ENCODE measurements at places on chromosomes 2 and 18.

DNA sequence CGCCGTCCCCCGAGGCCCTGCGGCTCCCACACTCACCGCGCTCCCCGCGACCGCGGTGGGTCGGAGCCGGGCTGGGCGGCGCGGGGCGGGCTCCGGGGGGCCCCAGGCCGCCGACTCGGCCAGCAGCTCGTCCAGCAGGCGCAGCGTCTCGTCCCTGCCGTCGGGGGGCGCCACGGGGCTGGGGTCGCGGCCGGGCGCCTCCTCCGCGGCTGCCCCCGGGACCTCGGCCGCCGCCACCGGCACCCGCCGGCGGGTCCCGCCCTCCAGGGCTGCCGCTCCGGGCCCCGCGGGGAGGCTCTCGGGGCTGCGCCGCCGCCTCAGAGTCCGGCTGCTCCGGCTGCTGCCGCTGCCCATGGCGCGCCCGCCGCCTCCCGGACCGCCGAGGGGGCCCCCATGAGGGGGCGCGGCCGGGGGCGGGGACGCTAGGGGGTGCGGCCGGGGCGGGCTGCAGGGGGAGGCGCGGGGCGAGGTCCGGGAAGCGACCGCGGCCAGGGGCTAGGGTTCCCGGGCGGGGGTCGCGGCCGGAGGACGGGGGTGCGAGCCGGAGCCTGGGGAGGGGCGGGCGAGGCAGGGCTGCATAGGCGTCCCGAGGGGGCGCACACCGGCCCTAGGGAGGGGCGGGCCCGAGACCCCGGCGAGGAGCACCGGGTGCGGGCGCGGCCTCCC lies at the start of gene CYS1:
CYS1 (minus strand) TSS at position 542 of the 666 bp plus-strand sequence; CDS start at position 354, 188 bp downstream.
- DNase-seq, result peak; percentile 13

- no peak for DNase-seq
These were observed 39.8 kb downstream of the MYO7B start for GRCh38 chr2:127575185-127575765.

DNA sequence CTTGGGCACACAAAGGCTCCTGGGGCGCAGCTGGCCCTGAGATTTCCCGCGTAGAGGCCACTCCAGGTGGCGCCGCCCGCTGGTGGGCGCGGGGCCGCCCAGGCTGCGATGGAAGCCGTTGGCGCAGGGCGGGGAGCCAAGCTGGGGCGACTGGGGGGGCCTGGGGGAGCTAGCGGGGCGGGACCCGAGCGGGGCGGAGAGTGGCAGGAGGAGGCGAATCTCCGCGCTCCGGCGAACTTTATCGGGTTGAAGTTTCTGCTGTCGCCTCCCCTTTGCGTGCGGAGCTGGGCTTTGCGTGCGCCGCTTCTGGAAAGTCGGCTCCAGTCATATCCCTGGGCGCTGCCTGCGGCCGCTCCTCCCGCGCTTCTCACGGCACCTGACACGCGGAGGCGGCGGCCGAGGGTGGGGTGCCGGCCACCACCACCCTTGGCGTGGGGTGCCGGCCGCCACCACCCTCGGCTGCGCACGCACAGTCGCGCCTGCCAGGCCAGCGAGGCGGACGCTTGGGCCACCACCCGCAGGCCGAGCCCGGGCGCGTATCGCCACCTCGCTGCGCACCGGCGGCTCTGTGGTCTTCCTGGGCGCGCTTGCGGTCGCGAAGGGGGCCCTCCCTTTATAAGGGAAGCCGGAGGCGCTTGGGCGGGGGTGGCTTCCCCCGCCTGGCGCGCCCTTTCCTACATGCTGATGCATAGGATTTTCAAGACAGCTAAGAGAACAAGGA lies 919 bp upstream of the CYP1B1 start:
- DNase-seq, result peak; percentile 92

DNA sequence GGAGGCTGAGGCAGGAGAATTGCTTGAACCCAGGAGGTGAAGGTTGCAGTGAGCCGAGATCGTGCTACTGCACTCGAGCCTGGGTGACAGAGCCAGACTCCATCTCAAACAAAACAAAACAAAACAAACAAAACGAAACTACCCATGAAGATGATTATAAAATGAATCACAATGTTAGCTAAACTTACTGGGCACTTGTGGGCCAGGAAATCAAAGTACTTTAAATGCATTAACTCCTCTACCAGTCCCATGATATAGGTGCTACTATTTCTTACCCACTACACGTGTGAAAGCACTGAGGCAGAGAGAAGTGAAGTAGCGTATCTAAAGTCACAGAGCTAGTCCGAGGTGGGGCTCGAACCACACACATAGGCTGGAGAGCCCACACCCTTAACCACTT lies 53.6 kb downstream of the POLE4 start:
- DNase-seq, result no peak

DNA sequence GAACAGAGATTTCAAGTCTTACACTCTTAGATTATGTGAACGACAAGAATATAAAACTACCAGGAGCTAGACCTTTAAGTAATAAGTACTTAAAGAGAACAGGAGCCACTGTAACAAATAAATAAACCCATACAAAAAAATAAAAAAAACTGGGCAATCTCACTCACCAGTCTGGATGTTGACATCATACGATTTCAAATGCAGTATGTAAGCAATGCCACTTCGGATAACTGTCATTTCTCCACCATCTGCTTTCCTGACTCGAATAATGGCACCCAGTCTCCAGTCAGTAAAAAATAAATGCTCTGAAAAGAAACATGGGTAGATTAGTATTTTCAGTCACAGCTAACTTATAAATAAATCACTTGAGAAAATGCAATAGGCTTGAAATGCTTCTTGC lies 115.1 kb downstream of the LRP2 start:
- DNase-seq, result no peak

DNA sequence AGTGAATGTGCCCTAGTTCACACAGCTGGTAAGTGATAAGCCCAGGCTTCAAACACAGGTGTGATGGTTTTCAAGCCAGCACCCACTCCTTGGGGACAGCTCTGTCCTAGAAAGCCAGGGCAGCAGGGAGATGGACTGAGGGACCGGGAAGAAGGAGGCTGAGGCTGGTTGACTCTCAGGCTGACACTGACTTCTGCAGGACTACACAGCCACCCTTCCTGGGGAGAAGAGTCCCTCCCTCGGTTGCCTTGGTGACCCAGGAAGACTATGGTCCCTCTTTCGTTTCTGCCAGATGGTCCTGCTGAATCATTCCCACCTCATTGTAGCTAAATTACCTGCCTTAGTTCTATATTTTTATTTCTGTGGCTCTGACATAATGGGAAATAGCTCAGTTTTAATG lies 11.3 kb upstream of the FSHR start:
- no peak for DNase-seq

DNA sequence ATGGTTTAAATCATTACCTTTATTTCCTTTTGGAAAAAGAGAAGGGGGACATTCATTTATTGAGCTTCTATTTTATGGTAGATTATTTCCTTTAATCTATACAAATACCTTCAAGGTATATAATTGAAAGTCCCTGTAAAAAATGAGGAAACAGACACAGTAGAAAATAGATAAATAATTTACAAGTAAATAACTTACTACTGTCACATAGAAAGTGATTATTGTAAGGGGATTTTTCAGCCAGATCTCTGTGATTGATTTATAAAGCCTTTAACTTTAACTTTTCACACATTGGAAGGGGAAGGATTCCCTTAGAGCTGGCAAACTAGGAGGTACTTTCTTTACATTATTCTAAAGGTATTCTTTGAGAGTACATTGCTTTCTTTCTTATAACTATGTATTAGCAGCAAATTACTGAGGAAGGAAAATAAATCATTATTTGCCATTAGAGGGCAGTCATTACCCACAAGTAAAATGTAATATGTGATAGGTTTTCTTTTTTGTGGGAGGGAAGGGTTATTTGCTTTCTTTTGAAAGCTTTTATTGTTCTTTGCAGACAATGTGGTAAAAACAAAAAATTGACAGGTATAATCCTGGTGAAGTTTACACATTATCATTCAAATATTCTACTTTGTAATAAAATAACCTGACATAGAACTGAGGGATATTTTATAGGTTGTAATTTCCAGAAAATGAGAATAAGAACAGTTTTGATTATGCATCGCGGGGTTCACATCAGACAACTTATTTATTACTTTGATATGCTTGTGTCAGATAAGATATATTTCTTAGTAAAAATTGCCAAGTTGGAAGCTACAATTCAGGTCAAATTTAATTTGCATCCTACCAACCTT lies 24.8 kb upstream of the RPE start:
- peak; percentile 29 for DNase-seq

All from T-helper 2 cell (primary cell).